ENCODE measurements at places on chromosomes 3 and 15. TPM values are rescaled to one million over a fixed set of nuclear protein-coding genes. Genes with fewer than 3 reads are reported as not detected.
A peak's percentile ranks its signal among the peaks of the same experiment; 100 is the strongest.

DNA sequence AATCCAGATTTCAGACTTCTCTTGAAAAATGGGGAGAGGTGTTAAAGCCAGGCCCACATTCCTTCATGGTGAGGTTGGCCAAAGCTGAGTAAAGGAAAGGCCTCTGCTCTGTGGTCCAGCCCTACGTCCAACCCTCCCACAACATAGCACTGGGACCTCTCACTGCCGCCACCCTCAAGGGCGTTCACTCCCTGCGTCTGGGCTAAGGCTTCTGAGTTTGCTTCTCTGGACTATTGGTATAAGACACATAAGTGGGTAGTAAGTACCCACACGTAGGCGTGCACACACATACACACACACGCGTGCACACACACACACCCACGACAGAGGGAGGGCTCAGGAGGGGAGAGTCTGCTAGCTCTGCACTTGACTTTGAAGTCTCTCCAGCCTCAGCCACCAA lies 80.2 kb upstream of the PXYLP1 start:
- no peak for DNase-seq

DNA sequence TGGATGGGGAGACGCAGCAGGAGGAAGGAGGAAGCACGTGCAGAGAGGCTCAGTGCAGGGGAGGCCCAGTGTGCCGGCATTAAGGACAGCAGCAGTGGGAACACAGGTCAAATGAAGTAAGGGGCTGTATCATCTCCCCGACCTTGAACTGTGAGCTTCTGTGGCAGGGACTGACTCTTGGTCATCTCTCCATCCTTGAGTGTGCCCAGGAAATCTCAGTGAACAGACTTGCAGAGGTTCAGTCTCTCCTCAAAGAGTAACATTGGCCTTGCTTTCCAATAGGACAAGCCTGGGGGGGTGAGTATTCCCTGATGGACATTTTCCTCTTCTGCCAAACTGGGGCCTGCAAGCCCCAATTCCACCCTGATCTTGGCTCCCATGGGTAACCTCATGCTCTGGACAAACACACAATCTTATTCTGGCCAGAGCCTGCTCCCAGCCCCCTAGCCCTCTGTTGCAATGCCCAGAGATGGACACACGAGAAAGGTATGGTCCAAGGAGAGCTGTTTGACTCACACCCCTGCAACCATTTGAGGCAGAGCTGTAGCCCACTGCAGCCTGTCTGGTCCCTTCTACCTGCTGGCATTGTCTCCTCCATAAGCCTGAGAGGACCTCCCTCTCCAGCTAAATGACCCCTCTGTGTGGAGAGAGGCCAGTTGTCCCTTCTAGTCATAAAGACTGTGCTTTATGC lies 50.9 kb downstream of the TLE3 start:
- no peak for DNase-seq

- DNase-seq: no peak
These were observed 28.3 kb upstream of the LYZL4 start for GRCh38 chr3:42438758-42439157.

- DNase-seq: no peak
These were observed 32.2 kb downstream of the MCTP2 start for GRCh38 chr15:94263341-94264273.

PPP1R2 gene
- polyA plus RNA-seq: 32.7 TPM

PLA2G4E gene
- 0.13 TPM for polyA plus RNA-seq

RAD18 gene
- 16.3 TPM for polyA plus RNA-seq

DNA sequence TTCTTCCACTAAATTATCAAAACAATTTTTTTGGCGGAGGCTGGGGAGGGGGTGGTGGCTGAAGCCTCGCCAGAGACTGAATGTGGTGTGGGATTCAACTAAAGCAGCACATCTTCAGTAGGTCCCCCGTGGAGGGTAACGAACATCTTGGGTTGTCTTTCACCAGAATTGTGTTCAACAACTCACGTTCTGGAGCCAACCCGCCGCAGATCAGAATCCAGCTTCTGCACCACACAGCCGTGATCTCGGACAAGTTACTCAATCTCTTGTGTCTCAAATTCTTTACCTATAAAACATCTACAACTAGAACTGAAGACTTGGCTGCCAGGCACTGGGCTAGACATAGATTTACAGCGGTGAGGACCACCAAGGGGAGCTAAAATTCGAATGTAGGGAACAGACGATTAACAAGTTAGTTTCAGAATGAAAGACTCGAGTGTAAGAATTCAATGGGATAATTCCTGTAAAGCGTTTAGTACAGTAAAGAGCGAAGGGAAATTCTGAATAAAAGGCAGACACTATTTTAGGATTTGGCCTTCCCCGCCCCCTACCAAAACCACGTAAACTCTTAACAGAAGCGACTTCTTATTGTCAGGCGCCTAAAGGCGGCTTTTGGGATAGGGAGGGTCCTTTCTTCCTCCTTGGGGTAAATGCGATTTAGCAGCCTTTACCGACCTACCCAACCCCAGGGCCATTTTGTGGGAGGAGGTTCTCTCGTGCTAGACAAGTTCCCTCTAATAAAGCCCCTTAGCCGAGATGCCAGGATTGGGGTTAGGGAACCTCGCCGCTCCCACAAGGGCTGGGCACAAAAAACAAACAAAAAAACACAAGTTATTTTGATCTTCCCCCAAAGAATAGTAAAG lies 697 bp upstream of the RAB5A start:
- peak; percentile 43 for DNase-seq

- peak; percentile 89 for DNase-seq
These were observed 5.5 kb upstream of the CFAP100 start for GRCh38 chr3:126389112-126389793.

SLC22A13 gene
- 0.15 TPM for polyA plus RNA-seq

ATP8B4 gene
- 2.4 TPM for polyA plus RNA-seq

HTR3D gene
- polyA plus RNA-seq: not detected

DNA sequence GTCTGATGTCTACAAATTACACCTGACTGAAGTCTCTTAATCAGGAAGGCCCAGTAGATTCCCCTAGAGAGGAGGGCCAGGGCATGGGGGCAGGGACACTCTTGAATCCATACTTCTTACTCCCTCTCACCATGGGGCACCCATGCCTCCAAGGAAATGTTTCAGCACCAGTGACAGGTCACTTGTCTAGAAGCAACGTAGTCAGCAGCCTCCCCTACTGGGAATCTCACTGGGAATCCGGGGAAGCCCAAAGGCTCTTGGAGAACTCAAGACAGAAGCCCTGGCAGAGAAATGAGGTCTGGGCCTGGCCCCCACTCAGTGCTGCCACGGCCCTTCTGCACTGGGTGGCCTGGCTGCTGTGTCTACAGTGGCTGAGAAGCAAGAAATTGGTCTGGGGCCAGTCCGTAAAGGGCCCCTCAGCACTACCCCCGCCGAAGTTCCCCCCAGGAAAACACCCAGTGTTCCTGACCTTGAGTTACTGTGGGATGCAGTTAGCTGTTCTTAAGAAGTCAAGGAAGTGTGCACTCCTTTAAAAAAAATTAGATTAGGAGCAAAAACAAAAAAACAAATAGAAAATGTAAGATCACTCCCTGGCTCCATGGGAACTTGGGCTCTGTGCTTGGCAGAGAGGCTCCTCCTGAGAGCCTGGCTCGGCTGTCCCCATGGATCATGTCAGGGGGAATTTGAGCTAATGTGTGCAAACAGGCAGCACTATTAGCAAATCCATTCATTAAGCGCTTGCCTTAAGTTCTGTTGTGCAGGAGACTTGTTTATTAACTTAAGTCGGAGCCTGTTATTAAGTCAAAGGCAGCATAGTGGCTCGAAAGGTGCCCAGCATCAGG lies 5.4 kb upstream of the LINGO1 start:
- DNase-seq: no peak

TRPC1 gene
- 4.1 TPM for polyA plus RNA-seq

- DNase-seq: no peak
These were observed 186.9 kb downstream of the KLHL25 start for GRCh38 chr15:85607842-85608241.

FBLN2 gene
- polyA plus RNA-seq: 30.8 TPM

DNA sequence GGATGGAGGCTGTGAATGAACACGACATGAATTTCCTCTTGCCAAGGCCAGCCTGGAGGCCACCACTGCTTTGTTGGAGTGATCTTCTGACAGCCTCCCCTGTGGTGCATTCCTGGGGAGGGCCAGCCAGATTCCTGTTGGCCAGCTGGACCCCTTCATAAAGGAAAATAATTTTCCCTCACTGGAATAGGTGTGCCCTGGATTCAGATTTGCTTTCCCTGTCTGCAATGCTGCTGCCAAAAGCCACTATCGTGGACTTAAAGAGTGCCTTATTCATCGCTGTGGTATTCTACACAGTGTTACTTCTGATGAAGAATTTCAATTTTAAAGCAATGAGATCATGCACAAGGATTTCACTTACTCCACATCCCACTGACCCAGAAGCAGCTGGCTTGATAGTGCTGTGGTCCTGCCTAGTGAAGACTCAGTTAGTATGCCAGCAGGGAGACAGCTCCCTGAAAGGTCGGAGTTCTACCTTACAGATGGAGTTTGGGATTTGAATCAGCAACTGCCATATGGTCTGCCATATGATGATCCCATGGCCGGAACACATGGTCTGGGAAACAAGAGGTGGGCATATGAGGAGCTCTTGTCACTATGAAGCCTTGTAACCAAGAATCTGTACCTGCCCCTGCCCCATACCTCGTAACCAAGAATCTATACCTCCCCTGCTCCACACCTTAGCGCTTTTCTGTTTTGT lies 145.2 kb downstream of the KLF13 start:
- no peak for DNase-seq

A4GNT gene
- polyA plus RNA-seq: 0.03 TPM

DNA sequence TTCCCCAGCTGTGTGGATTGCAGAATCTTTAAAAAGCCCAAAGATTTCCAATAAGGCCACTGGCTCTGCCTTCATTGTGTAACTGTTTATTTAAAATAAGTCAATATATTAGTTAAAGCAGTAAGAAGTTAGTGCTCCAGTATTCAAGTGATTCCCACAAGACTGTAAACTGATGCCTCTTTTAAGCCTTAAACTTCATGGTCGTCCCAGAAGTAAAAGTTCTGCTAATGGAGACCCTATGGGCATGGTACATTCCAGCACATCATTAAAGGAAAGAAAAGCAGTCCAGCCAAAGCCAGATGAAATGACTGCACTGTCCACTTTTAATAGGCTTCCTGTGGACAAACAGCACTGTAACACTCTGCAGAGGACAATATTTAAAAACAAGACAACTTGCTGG lies 512.6 kb downstream of the MECOM start:
- no peak for DNase-seq

GRCh38 chr15:62068071-62068809 lies 1.5 kb downstream of the C2CD4A start:
- peak; percentile 79 for DNase-seq

DNA sequence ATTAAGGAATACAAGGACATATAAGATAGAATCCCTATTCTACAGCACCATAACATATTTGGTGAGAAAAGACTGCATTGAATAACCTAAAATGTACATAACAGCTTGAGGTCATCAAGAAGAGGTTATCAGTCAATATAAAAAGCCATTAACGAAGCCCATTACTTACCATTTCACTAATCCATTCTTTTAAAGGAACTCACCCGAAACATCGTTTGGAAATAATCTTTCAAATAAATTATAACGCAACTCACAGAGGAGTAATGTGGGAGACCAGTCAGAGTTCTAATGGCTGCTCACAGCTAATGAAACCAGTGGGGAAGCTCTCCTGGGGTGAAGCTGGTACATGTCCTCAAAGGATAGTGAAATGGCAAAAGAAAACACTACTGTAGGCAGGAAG lies 188.4 kb downstream of the TBC1D5 start:
- no peak for DNase-seq

DNA sequence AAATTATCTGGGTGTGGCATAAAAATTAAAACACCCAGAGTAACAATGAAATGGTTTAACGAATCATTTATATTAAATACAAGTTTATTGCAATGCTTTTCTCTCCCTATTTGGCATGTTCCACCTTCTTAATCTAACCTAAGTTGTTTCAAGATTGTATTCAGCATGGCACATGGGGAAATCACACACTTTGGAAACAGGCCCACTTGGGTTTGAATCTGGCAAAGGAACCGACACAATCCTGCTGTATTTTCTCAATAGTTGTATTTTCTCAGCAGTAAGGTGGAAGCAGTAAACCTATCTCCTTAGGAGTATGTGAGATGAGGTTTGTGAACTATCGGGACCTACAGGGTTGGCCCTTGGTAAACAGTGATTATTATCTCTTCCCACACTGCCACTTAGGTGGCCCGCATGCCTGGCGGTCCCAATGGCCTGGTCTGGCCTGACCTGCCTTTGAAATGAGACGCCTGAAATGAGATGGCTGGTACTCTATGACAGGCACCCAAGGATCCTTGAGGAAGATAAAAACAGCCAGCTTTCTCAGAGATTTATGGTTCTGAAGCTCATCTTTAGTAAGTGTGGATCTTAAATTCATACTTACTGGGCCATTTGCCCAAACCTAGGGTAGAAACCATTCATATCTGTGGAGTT lies 45.3 kb upstream of the VILL start:
- no peak for DNase-seq

DNA sequence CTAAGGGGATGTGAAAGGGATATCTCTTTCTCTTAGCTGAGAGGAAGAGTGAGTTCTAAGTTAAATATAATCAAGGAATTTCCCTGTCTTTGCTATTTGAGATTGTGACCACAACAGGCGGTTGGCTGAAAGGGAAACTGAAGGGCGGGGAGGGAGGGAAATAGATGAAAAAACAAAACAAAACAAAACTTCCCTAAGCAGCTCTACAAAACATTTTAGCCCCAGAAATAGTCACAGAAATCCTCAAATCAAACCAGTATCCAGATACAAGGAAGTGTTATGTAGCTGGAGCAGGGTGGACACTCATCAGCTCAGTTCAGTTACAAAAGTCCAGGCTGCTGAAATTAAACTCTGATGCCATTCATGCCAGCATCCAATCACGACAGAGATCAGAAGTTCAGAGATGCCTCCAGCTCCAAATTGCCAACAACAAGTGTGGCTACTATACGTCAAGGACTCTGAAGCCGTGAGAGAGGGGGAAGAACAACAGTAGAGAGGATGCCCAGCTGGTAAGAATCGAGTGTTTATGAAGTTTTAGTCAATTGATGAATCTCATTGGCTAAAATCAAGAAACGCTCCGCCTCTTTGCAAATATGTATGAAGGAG lies 319 bp upstream of the TP63 start:
- DNase-seq: no peak

- DNase-seq: no peak
These were observed 6.9 kb downstream of the RPL15 start for GRCh38 chr3:23923786-23924185.

Measured in small intestine (tissue), 16 donors.